Erythroblast (primary cell): ENCODE measurements at places on chromosomes 4 and X.

DNA sequence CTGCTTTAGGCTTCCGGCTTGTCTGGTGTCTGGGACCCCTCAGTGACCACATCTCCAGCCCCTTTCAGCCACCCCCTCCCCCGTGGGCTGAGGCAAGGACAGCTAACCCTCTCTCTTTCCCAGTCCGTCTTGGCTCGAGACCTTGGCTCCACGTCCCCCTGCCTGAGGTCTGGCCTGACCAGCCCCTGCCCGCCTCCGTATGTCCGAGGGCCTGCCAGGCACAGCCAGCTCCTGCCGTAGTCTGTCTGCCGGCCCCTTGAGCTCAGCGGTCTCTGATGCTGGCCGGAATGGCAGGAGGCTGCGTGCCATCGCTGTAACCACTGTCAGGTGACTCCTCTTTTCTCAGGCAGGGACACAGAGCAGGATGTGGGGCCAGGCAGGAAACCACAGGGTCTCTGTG, 73.3 kb upstream of the LRPAP1 start:
- no peak for DNase-seq

DNA sequence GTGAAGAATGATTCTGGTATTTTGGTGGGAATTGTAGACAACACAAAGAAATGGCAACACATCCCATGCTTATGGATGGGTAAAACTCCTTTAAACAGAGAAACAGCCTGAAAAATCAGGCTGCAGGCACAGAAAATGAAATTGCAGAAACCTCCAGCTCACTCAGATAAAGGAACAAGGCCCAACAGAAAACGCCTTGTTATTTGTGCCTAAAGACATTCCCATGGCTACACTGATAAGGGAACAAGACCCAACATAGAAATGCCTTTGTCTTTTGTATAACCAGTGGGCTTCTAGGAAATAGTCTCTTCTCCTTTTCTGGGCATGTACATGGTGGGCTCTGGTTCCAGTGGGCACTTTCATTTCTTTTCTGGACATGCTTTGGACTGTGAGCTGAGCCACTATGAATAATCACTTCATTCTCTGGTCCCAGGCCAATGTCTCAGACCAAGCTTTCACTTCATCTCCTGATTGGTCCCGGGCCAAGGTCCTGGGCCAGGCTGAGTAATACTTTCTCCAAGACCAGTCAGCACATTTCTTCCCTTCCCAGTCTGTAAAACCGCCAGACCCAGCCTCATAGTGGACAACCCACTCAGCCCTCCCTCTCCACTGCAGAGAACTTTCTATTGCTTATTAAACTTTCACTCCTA, 160.5 kb downstream of the TBX22 start:
- DNase-seq = no peak

DNA sequence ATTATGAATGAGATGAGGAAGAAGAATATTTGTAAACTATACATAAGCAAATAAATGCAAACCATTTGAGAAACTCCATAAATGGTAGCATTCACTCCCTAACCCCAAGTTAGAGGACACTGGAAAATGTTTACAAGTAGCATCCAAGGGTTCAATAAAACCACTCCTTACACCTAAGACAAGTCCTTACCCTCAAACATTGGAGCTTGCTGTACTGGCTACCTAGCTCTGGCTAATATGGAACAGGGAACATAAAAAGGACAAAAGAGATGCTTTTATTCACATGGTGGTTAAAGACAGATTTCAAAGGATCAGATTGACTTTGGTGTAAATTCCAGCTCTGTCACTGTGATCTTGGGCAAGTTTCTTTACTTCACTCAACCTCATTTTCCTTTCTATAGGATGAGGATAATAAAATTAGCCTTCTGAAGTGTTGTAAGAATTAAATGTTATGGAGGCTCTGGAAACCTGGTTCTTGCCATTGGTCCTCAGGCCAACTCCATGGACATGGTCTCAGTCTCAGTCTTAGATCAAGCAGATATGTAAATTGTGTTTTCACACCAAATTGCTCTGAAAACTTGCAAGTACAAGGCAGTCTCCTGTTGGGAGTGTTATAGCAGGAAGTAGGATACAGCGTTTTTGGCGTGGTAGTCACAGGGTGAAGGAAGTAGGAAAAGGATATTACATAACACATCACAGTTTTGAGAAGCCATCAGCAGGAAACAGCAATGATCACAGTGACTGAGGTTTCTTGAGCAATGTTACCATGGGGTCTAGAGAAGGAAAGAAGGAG, 3.3 kb downstream of the CXCL1 start:
- no peak for DNase-seq

GRCh38 chrX:112270991-112271390, 188.4 kb upstream of the TRPC5 start:
- no peak for DNase-seq

- no peak for DNase-seq
These were observed 9.1 kb downstream of the NSG1 start for GRCh38 chr4:4395849-4396627.
